HFFc6 (cell line): ENCODE measurements at places on chromosomes 4 and X.

DNA sequence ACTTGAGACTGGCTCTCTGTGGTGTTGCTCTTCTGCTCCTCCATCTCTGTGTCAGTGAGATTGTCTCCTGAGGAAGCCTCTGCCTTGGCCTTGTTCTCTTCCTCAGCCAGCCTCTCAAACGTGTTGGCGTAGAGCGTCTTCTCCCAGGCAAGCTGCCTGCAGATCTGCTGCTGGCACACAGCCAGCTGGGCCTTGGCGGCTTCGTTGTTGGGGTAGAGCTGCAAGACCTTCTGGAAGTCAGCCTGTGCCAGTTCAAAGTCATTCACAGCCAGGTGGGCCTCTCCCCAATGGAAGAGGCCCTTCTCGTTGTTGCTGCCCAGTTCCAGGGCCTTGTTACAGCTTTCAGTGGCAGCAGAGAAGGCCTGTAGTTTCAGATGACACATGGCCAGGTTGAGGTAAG lies 159.1 kb downstream of the NDST3 start:
- peaks cover 6% of the 10 kb centered on the region; the same call in 1 of the 2 replicates for H3K36me3 ChIP-seq
- no peak overlapping the region for H3K4me3 ChIP-seq
- no peaks in the 10 kb centered on the region for H3K4me1 ChIP-seq
- no peaks in the 10 kb centered on the region for H3K27me3 ChIP-seq
- H3K27ac ChIP-seq, result no peak overlapping the region

- no peak overlapping the region for H3K27ac ChIP-seq
- no peak for DNase-seq
- H3K27me3 ChIP-seq, result no peaks in the 10 kb centered on the region
These were observed 35.2 kb downstream of the SLC10A7 start for GRCh38 chr4:146486565-146486964.

DNA sequence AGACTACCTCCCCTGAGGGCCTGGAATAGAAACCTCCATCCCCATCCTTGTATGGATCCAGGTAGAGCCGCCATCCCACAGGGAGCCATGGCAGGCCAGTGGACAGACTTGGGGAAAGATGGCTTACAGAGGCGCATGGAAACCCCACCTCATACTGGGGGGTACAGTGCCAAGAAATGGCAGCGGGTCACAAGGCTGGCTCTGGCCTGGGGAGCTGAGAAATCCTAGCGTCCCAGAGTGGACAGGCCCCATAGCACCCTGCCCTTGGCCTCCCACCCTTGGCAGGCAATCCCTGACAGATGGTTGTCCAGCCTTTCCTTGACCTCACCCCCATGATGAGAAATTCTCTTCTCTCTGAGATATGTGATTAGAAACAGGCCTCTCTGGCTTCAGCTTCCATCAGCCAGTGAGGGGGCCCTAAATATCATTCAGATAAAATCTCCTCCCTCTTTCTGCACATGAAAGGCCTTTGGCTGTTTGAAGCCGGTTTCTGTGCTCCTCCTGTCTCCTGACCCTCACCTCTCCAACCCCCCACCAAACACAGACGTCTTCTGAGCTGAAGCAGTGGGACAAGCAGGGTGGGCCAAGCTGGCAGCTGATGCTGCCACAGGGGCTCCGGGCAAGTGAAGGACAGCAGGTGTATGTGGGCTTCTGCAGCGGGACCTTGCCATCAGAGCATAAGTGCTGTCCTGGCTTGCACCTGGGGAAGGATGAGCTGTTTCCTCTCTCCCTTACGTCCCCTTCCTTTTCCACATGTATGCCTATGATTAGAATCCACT lies 204.4 kb upstream of the MAMLD1 start:
- no peak overlapping the region for H3K4me3 ChIP-seq
- H3K36me3 ChIP-seq, result no peaks in the 10 kb centered on the region
- no peak overlapping the region for H3K27ac ChIP-seq
- H3K4me1 ChIP-seq, result peaks cover 32% of the 10 kb centered on the region
- DNase-seq, result no peak

DNA sequence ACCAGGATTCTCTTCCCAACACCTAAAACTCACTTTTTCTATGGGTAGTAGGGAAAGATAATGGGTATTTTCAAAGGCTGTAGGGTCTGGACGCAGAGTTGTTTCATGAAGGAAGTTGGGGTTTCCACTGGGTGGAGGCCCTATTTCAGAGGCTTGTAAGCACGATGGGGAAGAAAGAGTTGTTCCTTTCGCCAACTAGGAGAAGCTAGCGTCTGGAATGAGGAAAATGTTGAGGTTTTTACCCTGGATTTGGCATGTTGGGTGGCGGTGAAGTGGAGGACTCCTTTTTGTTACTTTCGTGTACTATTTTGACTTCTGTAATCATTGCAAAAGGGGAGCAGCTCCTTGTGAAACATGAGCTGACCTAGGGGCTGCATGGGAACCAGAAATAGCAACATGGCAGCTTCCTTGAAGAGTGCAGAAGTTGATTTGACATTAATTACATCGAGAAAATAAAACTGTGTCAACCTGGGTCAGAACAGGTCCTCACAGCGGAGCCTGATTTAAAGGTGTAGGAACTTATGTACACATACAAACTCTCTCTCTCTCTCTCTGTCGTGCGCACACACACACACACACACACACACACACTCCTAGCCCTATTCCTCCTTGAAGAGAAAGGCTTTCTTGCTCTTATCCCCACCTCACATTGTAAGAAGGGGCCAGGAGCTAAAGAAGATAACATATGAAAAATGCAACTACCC lies 19.1 kb downstream of the VSIG4 start:
- H3K27me3 ChIP-seq, result peaks cover 2% of the 10 kb centered on the region; the same call in 1 of the 2 replicates
- H3K4me3 ChIP-seq, result no peak overlapping the region

- DNase-seq, result no peak
- no peak overlapping the region for H3K4me3 ChIP-seq
- peaks cover 46% of the 10 kb centered on the region for H3K4me1 ChIP-seq
- peaks cover 9% of the 10 kb centered on the region for H3K36me3 ChIP-seq
- H3K27me3 ChIP-seq, result no peaks in the 10 kb centered on the region; the same call in none of the 2 replicates
These were observed 17.8 kb upstream of the TBC1D19 start for GRCh38 chr4:26566133-26566532.

GRCh38 chr4:118801895-118802575 lies 33.9 kb downstream of the SEC24D start:
- peaks cover 5% of the 10 kb centered on the region for H3K27me3 ChIP-seq
- peaks cover 32% of the 10 kb centered on the region for H3K4me1 ChIP-seq
- peaks cover 56% of the 10 kb centered on the region for H3K36me3 ChIP-seq
- no peak for DNase-seq
- H3K4me3 ChIP-seq, result no peak overlapping the region

- DNase-seq, result no peak
These were observed 54.5 kb downstream of the KLHL8 start for GRCh38 chr4:87165892-87166291.

DNA sequence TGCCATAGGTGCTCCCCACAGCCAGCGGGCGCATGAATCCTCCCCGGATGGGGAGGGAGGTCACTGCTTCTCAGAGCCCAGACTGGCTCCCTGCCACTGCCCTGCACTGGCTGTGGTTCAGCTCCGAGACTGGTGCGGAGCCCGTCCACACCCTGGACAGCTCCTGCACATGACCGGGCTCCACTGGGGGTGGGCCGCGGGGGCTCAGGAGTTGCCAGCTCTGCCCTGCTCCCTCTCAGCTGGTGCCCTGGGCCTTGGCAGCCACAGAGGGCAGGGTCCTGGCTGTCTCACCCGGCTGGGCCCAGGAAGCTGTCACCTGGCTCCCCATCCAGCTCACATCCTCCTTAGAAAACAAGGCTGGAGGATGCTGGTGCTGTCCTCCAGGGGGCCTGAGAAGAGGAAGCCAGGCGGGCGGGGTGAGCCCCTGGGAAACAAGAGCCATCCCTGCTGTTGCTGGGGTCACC lies 64.9 kb upstream of the ADRA2C start:
- DNase-seq, result no peak
- H3K4me1 ChIP-seq, result no peaks in the 10 kb centered on the region
- no peaks in the 10 kb centered on the region for H3K36me3 ChIP-seq

GRCh38 chrX:43644124-43644701 lies 11.9 kb upstream of the MAOA start:
- H3K4me1 ChIP-seq, result no peaks in the 10 kb centered on the region
- H3K36me3 ChIP-seq, result no peaks in the 10 kb centered on the region
- no peak for DNase-seq
- H3K4me3 ChIP-seq, result no peak overlapping the region
- no peaks in the 10 kb centered on the region for H3K27me3 ChIP-seq
- no peak overlapping the region for H3K27ac ChIP-seq

DNA sequence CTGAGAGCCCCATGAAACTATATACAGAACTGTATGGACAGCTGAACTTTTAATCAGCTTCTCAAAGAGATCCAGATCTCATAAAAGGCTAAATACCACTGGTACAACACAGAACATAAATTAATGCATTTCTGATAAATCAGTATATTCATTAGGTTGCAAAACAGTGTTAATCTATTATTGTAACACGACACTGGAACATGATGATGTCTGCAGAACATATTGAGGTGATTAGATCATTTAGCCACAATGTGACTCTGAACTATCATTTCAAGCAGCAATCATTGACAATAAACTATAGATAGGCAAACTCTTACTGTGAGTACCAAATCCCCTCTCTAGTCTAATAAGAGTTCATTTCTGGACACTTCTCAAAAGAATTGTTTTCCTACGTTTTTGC lies 50.3 kb downstream of the GASK1B start:
- H3K27me3 ChIP-seq, result no peaks in the 10 kb centered on the region
- no peak overlapping the region for H3K27ac ChIP-seq
- no peak for DNase-seq
- H3K4me1 ChIP-seq, result peaks cover 29% of the 10 kb centered on the region

- no peak for DNase-seq
- H3K4me3 ChIP-seq, result no peak overlapping the region
- no peak overlapping the region for H3K27ac ChIP-seq
- H3K4me1 ChIP-seq, result no peaks in the 10 kb centered on the region
- no peaks in the 10 kb centered on the region for H3K36me3 ChIP-seq
These were observed 521.4 kb downstream of the PCDH7 start for GRCh38 chr4:31241504-31242106.

GRCh38 chrX:45619290-45619689 lies 418.6 kb upstream of the DIPK2B start:
- H3K27me3 ChIP-seq, result no peaks in the 10 kb centered on the region; the same call in 1 of the 2 replicates
- H3K4me1 ChIP-seq, result peaks cover 59% of the 10 kb centered on the region
- H3K4me3 ChIP-seq, result no peak overlapping the region
- peak; percentile 42 for DNase-seq

GRCh38 chr4:159292137-159292896 lies 189.4 kb downstream of the RAPGEF2 start:
- peaks cover 88% of the 10 kb centered on the region for H3K4me1 ChIP-seq
- H3K36me3 ChIP-seq, result peaks cover 10% of the 10 kb centered on the region
- no peak overlapping the region; the same call in 1 of the 2 replicates for H3K27ac ChIP-seq

GRCh38 chr4:124429746-124430250 lies 282.7 kb downstream of the ANKRD50 start:
- H3K27me3 ChIP-seq, result no peaks in the 10 kb centered on the region
- H3K4me3 ChIP-seq, result no peak overlapping the region
- DNase-seq, result no peak
- H3K4me1 ChIP-seq, result peaks cover 32% of the 10 kb centered on the region
- no peaks in the 10 kb centered on the region for H3K36me3 ChIP-seq

GRCh38 chrX:39609941-39610340 lies 487.8 kb downstream of the BCOR start:
- H3K4me3 ChIP-seq, result no peak overlapping the region
- H3K27ac ChIP-seq, result no peak overlapping the region
- peaks cover 26% of the 10 kb centered on the region for H3K27me3 ChIP-seq
- H3K36me3 ChIP-seq, result no peaks in the 10 kb centered on the region

DNA sequence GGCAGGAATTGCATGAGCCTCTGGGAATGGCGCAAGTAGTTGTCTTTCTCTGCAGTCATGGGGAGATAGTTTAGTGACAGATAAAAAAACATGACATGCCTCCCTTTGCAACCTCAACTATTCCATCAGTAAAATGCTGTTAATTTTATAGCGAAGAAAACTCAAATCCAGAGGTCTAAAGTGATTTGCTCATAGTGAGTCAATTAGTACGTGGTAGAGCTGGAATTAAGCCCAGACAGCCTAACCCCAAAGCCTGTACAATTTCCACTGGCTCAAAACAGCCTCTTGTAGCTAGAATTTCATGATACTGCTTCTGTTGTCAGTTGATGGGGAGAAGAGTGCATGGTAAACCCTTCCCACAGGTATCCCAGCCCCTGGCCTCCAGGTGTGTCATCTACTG lies 81.3 kb upstream of the TRPC5 start:
- no peaks in the 10 kb centered on the region for H3K36me3 ChIP-seq
- no peak for DNase-seq
- H3K4me3 ChIP-seq, result no peak overlapping the region
- H3K27ac ChIP-seq, result no peak overlapping the region

DNA sequence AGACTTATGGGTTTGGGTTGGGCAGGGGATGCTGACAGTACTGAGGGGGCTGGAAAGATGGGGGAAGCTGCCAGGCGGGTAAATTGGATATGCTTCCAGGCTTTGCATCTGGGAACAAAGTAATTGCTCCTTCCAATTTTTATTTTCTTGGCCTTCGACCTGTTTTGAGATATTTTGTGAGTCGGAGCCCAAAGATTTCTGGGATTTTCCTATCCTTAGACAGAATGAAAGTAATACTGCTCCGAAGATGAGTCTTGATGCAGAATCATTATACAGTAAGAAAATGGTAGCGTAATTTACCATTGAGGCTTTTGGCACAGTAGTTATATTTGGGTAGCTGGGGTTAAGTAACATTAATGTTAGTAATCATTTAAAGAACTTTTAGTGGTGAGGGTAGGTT lies 1.4 kb downstream of the SMARCA5 start:
- DNase-seq, result no peak
- H3K4me1 ChIP-seq, result peaks cover 40% of the 10 kb centered on the region
- peaks cover 35% of the 10 kb centered on the region for H3K36me3 ChIP-seq
- H3K4me3 ChIP-seq, result peak overlapping the region; percentile 97
- peak overlapping the region; percentile 100 for H3K27ac ChIP-seq

- no peaks in the 10 kb centered on the region for H3K27me3 ChIP-seq
- H3K36me3 ChIP-seq, result no peaks in the 10 kb centered on the region
- no peak overlapping the region for H3K4me3 ChIP-seq
- DNase-seq, result peak; percentile 36
- peaks cover 13% of the 10 kb centered on the region for H3K4me1 ChIP-seq
These were observed 9.5 kb downstream of the HPRT1 start for GRCh38 chrX:134469486-134469885.

DNA sequence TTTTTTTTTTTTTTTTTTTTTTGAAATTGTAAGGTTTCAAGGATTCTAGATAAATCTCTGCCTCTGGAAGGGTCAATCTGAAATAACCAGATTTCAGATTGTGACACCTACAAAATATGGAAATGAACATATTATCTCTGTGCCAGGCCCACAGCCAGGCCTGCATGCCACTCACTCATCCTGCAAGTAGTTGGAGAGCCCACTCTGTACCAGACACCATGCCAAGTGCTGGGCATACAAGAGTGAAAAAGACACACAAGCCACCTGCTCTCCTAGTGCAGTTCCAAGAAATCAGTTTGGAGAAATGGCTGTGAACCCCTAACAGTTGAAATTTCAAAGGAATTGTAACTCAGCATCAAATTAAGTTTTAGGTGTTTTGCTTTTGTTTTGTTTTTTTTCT lies 145.9 kb upstream of the NOCT start:
- H3K4me3 ChIP-seq, result no peak overlapping the region
- no peak for DNase-seq
- H3K27ac ChIP-seq, result no peak overlapping the region
- H3K4me1 ChIP-seq, result peaks cover 8% of the 10 kb centered on the region
- no peaks in the 10 kb centered on the region for H3K36me3 ChIP-seq
- peaks cover 9% of the 10 kb centered on the region for H3K27me3 ChIP-seq

GRCh38 chr4:47747846-47748494 lies 89.9 kb downstream of the CORIN start:
- H3K36me3 ChIP-seq, result no peaks in the 10 kb centered on the region; the same call in 1 of the 2 replicates
- peaks cover 22% of the 10 kb centered on the region; the same call in 1 of the 2 replicates for H3K4me1 ChIP-seq
- no peak overlapping the region for H3K4me3 ChIP-seq
- H3K27ac ChIP-seq, result no peak overlapping the region
- no peak for DNase-seq
- peaks cover 5% of the 10 kb centered on the region for H3K27me3 ChIP-seq
